Central memory CD4-positive, alpha-beta T cell (primary cell): ENCODE measurements at places on chromosomes 7 and 10.

DNA sequence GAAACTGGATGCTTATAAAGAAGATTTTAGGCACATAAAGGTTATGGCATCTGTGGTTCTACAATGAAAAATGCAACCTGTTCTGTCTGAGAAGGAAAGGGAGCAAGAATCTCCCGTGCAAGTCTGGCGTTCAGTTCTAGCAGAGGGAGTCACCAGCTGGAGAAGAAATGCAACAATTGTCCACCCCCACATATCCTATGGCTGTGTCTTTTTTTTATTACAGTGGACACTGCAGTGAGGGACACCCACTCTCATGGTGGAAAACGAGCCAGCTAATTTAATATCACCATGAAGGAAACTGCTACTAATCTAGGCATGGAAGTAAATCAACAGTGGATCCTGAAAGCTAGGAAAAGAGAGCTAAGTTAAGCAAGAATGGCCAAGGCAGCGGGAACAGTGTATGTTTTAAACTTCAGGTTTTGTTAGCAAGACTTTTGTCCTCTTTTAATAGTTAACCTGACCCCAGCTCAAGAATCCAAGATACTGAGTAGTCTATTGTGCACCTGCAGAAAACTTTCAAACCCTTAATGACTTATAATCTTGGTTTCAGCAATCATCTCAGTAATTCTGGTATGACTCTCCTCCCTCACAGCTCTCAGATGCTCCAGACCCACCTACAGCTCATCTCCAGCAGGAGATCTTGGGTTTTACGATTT is 149.3 kb downstream of the FGFR2 start:
- no peak for DNase-seq

DNA sequence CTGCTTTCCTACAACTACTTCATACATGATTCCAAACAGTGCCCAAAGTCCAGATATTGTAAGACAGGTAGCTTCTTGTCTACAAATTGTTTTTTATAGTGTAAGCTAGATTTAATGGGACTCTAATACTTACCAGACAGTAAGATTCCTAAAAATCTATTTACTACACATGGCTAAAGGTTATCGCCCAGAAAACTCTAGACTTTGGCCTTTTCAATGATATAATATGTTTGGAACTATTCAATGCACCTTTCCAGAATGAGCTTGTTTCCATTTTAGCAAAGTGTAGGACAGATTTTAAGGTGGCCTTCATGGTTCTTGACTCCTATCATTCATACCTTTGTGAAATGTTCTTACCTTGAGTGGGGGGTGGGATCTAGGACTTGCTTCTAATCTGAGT is 951.0 kb downstream of the SORCS1 start:
- DNase-seq = no peak

- no peak for DNase-seq
Observed at GRCh38 chr10:32489158-32489557, 43.2 kb downstream of the CCDC7 start.

GRCh38 chr10:62635127-62635526 is 169.4 kb upstream of the ADO start:
- DNase-seq = no peak

GRCh38 chr10:78508955-78509748 is 475.5 kb downstream of the RPS24 start:
- no peak for DNase-seq
